SK-N-MC (cell line): ENCODE measurements at places on chromosomes 3 and 15.

GRCh38 chr15:43920815-43921214 is 94.0 kb downstream of the WDR76 start:
- no peak for DNase-seq

DNA sequence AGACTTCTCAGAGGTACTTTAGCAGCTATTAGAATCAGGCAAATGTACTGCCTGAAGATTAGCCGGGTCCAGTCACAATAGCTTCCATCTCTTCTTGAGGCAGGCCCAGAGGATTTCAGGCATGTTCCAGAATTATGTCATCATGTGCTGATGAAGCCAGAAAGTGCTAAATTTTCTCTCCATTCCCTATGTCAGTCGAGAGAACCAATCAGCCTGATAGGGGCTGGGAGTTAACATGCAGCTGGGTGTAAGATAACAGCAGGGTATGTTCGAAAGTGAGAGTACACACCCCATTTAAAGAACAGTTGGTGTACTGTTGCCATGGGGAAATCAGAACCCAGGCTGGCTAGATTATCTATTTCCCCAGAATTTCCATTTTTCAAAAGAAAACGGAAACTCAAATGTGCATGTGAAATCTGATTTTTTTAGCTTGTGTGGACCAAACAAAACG is 48.7 kb downstream of the MYH15 start:
- no peak for DNase-seq

GRCh38 chr3:123877965-123878364 is 6.2 kb downstream of the MYLK start:
- no peak for DNase-seq

- no peak for DNase-seq
Observed at GRCh38 chr3:6260551-6261191, 600.2 kb upstream of the GRM7 start.

DNA sequence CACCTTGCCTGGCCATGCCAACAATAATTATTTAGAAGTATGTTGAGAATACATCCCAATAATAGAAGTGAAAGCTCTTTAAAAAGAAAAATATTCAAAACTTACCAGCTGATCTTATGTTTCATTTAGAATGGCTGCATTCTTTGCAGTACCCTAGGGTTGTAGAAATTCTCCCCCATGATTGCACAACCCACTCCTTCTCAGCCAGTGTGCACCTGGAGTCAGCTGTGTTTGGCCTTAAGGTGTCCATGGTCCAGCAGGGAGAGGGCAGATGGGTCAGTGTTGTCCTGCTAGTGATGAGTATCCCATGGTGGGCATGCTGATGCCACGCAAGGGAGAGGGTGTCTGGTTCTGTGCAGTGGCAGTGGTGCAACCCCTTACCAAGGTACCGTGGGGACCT is 117.3 kb downstream of the IGF1R start:
- no peak for DNase-seq
